ENCODE measurements at places on chromosomes 5 and 9. TPM values are rescaled to one million over a fixed set of nuclear protein-coding genes. Genes with fewer than 3 reads are reported as not detected.

DNA sequence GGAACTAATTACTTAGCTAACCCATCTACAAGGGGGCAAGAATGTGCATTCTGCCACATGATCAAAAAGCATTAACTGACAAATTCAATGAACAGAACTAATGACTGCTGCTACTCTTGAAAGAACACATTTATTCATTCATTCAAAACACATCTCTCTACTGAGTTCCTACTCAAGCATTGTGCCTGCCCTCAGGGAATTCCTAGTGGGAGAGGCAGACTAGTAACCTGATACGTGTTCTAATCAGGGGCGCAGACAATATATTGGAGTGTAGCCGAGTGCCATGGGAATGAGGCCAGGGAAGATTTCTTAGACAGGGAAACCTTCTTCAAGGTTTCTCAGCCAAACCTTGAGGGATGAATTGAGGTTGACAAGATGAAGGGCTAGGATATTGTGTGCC, 56.7 kb upstream of the PAPPA start:
- DNase-seq: no peak

- no peak for DNase-seq
These were observed 7.2 kb downstream of the FREM1 start for GRCh38 chr9:14903040-14903439.

DNA sequence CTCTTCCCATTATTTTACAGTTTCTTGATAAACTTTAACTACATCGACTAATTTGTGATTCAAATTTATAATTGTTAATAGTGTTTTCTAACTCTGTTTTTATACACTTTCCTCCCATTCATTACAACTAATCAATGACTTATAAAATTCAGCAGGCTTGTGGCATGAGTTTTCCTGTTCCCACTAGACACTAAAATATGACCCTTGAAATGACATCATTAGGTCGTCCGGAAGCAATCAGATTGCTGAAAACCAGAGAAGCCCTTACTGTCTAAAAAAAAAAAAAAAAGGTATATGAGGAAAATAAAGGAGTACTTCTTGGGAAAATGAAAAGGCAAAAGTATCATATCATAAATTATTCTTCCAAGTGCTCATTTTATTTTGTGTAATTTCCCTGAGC, 553.7 kb downstream of the ZNF608 start:
- DNase-seq: no peak

- no peak for DNase-seq
These were observed 69.4 kb upstream of the MEF2C start for GRCh38 chr5:88952344-88952743.

DNA sequence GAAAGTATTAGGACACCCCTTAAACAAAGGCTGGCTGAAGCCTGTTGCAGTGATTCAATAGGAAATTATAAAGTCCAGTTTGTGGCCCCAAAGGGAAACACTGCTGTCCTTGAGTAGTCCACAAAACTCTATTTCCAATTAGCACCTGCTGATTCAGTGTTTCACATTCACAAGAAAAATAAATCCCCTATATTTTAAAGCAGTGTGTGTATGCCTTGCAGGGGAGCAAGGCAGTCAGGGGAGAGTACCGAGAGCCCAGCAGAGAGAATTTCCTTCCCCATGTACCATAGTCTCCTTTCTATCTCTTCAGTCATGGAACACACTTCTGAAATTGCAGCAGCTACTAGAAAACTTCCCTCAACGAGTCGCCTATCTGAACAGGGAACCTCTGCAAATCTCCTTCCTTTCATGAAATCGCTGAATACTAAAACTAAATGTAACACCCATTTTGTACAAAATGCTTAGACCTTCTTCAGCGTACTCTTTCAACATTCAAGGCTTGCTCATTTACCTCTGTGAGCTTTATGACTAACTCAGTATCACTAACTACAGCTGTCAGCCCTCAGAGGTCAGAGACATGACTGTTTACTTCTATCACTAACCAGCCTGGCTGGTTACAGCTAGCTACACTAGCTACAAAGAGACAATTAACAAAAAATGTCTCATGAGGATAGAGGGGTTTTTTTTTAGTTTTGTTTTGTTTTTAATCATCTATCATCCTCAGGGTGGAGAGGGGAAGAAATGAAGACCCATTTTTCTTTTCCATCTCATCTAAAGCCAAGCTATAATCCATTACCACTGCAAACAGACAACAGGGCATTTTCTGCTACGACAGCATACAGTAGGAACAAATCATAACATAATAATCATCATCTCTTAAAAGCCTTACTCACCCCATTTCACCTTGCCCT, 188.7 kb downstream of the EBF1 start:
- DNase-seq: no peak

DNA sequence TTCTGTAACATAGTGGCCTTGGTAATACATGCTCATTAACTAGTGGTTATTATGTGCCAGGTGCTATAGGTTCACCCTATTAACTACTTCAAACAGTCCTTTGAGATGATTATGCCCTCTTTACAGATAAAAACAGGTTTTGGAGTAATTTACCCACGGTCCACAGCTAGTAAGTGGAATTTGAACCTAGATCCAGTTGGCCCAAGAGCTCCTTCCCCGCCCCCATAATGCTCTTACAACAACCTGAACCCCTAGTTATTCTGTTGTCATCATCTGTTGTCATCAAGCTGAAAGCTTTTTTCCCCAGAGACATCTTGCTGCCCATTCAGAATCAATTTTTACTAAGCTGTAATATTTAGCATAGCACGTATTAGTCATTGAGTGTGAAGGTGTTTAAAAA, 23.2 kb downstream of the XPA start:
- no peak for DNase-seq

DNA sequence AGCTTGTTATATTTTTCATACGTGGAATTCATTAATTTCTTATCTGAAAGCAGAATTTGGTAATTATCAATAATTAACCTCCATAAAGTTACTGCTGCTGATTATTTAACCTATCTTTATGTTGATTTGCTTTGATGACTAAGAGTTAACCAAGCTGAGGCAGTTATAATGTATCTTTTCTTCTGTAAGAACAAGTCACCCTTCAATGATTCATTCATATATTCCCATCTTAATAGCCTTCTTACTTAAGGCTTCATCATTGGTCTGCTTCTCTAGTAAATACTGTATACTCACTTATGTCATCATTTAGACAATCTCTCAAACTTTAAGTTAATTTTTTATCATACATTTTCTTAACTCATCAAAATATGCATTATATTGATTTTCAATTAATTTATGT, 592.2 kb downstream of the ANXA1 start:
- no peak for DNase-seq

GRCh38 chr9:95189251-95190098, 128.0 kb downstream of the FANCC start:
- no peak for DNase-seq

DNA sequence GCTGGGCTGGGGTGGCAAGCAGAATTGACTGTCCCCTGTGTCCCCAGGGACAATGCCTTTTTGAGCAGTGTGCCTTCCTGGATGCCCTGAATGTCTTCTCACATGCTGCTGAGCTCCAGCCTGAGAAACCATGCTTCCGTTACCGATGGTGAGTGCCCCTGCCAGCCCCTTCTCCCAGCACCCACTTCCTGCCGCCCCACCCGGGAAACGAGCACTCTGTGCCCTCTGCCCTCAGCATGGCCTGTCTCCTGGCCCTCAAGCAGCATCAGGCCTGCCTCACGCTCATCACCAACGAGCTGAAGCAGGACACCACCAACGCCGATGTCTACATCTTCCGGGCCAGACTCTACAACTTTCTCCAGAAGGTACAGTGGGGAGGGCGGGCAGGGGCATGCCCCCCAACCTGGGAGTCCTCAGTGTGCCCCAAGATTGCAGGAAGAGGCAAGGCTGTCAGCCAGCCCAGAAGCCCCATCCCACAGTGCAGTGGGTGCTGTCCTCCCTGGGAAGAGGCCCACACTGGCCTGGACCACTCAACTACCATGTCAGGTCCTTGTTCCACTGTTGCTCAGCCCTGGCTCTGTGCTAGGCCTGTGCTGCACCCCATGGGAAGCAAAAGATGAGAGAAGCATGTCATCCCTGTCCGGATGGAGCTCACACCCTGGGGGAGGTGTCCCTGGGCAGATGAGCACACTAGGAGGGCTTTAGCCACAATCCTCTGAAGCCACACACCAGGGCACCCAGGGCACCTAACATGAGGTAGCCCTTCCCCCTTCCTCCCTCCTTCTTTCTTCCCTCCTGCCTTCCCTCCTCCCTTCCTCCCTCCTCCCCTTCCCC, 4.4 kb downstream of the TTC16 start:
- DNase-seq: no peak

GRCh38 chr9:118230329-118230728, 526.1 kb downstream of the TLR4 start:
- no peak for DNase-seq

The CNTFR gene
- 0.33 TPM for total RNA-seq

Data from upper lobe of left lung (tissue), 6 donors.